ENCODE measurements at places on chromosomes 7 and 10.

DNA sequence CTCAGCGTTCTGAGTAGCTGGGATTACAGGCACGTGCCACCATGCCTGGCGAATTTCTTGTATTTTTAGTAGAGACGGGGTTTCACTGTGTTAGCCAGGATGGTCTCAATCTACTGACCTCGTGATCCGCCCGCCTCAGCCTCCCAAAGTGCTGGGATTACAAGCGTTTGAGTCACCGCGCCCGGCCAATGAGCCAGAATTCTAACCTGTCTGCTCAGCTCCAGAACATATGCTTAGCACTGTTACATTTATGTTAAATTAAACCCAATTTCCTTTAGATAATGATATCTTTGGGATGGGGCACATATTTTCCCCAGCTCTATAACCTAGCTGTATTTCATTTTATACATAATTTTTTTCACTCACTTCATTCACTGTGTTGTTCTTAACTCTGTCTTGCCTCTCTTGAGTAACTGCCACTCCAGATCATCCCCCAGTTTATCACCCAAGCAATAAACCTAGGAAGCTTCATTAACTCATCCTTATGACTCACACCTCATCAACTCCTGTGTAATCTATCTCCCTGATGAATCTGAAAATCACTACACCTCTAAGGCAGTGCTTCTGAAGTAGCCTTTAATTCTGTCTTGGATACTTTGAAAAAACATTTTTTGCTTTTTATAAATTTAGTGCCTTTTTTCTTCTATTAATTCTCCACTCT is 559.7 kb upstream of the ZWINT start:
- no peak for DNase-seq

- DNase-seq: no peak
These were observed 55.9 kb downstream of the BAMBI start for GRCh38 chr10:28733245-28733644.

DNA sequence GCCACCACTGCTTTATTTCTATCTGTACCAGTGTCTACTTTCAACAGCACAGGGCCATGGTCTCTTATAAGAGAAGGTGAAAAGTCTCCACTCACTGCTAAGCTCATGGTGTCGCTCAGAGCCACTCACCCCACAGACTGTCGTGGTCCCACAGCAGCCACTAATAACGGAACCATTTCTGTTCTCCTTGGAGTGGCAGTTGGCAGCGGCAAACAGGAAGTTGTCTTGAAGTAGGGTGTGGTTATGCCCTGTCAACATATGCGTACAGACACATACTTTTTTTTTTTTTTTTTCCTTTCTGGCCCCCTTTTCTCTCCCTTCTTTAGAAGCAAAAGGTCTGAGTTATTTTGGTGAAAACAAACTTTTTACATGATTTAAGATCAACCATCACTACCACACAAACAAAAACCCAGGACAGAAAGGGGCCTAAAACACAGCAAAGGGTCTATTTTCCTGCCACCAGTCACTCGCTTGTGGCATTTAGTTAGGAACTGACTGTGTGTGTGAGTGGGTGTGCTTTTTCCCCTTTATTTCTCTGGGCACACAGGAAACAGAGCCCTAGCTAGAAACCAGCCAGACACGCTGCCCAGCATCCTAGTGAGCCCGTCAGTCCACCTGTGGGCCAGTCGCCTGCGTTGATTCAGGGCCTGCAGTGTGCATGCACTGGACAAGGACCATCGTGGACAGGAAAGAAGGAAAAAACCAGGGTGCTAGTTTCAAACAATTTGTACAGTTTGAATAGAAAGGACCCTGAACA is 96.7 kb upstream of the EFCAB10 start:
- peak; percentile 65 for DNase-seq

DNA sequence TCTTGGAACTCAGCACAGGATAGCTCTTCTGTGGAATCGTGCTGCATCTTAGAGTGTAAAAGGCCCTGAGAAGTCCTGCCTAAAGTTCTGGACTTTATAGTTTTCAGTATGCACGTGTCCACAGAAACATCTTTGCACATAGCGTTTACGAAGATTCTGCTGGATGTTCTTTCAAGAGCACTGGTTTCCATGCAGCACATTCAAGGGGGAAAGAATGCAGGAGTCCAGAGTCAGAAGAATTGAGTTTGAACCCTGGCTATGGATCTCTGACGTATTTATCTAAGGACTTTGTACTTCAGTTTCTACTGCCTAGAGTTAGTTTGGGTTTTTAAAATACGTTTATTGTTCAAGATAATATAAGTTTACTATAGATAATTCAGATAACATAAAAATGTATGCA is 282.8 kb upstream of the ZMIZ1 start:
- DNase-seq: no peak

DNA sequence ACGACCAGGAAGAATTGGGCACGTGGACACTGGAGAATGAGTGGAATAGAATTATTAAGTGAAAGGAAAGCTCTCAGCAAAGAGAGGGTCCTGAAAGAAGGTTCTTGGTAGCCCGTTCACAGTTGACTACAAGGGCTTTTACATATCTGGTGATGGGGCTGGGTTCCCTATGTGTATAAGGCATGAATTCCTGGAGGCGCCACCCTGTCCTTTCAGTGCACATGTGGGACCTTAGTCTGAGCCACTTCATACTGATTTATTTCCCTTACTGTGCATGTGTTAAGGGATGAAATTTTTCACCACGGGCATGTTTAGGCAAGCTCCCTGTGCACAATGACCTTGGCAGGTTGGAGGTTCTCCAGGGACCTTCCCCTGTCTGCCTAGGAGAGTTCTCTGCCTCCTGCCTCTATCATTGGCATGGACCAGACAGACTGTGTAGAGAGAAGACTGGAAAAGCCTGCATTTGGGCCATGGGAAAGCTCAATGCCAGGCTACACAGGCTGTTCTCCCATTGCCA is 145.9 kb upstream of the ITGB1 start:
- no peak for DNase-seq

DNA sequence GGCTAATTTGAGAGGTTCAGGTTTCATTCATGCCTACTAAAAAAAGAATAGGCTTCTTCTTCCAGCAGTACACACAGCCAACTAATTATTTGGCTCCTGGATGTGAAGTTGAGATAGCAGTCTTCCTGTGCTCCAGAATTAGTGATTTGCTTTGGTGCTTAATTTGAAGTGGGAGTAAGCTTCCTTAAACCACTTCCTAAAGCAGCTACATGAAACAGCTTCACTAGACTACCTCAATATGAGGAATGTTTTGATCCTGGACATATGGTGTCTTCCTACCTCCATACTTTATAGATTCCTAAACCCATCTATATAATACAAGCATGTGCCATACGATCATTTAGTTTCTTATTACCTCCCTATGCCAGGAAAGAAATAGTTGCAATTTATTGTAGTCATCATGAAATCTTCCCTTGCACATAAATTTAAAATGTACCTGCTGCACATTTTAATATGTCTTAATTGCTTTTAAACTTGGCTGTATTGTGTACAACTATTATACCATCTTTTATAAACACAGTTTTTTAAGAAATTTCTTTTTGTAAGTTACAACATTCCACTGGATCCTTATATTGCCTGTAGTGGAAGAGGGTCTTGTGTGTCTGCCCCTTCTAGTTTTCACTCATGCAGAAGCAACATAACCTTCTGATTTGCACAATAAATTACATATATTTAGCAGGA is 8.6 kb downstream of the VIM start:
- no peak for DNase-seq

GRCh38 chr10:101139421-101139911 is 8.4 kb downstream of the TLX1 start:
- DNase-seq: no peak

DNA sequence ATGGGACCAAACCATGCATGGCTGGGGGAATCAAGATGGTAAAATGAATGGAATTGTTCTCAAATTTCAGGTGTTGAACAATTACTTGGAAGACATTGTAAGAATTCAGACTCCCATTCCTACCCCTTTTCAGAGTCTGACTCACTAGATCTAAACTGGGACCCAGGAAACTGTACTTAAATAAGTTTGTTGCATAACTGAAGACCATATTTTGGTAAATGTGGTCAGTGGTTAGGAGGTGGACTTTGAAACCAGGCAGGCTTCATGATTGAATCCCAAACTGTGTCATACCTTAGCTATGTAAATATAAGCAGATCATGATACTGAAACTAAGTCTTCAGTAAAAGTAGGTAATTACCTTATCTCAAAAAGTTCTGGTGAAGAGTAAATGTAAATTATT is 41.7 kb downstream of the ZWINT start:
- DNase-seq: no peak

- no peak for DNase-seq
These were observed 11.0 kb downstream of the LCOR start for GRCh38 chr10:96842896-96843723.

- DNase-seq: no peak
These were observed 132.3 kb downstream of the SPAG6 start for GRCh38 chr10:22477334-22478287.

DNA sequence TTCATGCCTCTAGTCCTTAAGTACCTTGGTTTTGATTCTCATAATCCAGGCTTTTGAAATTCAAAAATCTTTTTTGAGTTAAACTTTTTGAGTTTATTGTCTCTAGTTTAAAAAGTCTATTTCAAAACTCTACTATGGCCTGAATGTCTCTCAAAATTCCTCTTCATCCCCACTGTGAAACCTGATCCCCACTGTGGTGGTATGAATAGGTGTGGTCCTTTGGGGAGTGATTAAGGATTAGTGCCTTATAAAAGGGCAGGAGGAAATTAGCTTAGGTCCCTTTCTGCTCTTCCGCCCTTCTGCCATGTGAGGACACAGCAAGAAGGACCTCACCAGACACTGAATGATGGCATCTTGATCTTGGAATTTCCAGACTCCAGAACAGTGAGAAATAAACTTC is 44.1 kb upstream of the JAZF1 start:
- DNase-seq: no peak

GRCh38 chr7:111312966-111313365 is 222.0 kb downstream of the LRRN3 start:
- DNase-seq: no peak

DNA sequence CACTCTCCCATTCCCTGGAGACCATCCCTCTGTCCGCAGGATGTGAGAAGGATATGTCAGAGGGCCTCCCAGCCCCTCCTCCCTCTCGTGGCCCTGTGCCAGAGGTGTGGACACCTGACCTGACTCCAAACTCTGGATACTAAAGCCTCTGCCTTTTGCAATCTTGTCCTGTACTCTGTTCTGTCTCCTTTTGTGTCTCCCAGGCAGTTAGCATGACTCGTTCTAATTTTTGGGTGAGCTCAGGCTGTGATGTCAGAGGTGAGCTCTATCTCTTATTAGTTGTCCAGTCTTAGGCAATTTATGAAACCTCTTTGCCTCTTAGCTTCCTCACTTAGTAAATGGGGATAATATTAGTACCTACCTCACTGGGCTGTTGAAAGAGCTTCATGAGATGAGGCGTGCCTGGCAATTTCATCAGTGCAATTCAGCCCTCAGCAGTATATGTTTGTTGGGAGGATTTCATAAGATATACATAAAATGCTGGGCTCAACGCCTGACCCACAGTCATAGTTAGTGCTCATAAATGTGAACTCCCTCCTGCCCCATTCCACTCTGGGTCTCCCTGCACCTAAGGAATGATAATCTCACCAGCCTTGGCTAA is 10.9 kb downstream of the MARVELD1 start:
- no peak for DNase-seq

DNA sequence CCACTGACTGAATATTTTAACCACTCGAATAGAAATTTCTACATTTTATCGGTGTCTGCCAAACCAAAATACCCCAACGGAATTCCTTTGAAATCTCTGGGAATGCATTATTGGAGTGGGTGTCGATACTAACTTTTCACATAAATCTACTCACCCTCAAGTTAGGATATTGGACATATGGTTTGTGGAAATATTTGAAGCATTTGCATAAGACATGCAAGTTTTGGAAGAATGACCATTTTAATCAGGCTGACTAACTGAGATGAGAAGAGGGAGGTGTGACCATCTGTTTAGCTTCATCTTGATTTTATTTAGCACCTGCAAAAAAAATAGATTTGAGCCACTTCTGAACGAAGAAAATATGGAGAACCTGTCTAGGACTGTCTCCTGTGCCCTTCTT is 61.2 kb downstream of the KLF6 start:
- no peak for DNase-seq

GRCh38 chr7:130367088-130367755 is 13.1 kb upstream of the CPA1 start:
- DNase-seq: no peak

DNA sequence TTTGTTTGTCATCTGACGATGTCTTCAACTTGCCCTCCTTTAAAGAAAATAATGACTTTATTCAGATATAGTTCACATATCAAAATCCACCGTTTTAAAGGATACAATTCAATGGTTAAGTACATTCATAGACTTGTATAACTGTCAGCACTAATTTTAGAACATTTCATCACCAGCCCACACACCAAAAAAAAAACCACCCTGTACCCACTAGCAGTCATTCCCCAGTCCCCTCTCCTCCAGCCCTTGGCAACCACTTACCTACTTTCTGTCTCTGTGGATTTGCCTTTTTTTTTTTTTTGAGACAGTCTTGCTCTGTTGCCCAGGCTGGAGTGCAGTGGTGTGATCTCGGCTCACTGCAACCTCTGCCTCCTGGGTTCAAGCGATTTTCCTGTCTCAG is 5.3 kb upstream of the HILPDA start:
- DNase-seq: no peak

DNA sequence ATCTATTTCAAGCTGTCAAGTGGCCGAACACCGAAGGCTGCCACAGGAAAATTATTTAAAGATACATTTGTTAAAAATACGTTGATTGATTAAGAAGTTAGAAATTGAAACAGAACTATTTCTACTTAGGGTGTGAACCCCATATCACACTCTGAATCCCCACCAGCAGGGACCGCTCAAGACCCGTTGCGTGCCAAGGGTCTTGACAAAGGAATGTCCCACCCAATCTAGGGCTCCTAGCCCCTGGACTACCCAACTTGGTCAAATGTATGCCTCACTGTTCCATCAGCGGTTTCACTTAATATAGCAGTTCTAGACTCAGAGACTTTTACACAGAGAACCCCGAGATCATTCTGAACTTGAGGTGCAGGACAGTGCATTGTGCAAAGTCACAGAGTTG is 11.6 kb upstream of the PFKFB3 start:
- DNase-seq: no peak

DNA sequence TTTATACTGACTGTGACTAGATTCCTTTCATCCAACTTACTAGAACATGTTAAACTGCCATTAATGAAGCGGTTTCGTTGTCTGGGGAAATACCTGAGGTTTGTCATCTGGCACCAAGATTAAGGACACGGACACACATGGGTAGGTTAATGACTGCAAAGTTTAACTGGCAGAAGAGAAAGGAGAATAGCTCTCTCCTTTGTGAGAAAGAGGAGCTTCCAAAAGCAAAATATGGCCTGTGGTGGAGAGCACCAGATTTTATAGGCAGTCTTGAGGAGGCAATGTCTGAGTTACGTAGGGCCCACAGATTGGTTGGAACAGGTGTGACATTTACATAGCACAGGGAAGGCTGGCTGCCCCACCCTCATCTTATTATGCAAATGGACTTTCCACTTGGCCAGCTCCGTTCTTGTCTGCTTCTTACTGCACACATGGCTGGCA is 1193.0 kb upstream of the CELF2 start:
- DNase-seq: no peak

DNA sequence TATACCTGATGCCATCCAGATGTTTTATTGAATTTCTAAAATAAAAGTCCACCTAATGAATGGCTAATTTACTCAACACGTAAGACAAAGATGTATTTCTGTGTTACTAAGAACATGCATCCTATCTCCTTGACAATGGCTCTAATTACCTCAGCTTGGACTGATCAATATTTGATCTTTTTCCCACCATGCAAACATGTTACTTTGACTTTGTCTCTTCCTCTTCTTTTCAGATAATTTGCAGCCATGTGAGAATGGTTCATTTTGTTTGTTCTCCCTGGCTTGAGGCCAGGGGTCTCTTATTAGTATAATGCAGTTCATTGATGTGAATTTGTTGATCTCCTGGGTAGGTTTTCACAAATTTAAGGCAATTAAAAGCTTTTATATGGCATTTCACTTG is 302.1 kb downstream of the ADK start:
- no peak for DNase-seq
